Activated naive CD8-positive, alpha-beta T cell treated with anti-CD3 and anti-CD28 coated beads, Interleukin-2, amount 10 ng/mL, durations not matched to agents 7 days and 5 days (primary cell): ENCODE measurements at places on chromosomes 6 and 20. TPM values are rescaled to one million over a fixed set of nuclear protein-coding genes. Genes with fewer than 3 reads are reported as not detected.
A peak's percentile ranks its signal among the peaks of the same experiment; 100 is the strongest.

HLA-G gene
- 2.0 TPM for total RNA-seq

DNA sequence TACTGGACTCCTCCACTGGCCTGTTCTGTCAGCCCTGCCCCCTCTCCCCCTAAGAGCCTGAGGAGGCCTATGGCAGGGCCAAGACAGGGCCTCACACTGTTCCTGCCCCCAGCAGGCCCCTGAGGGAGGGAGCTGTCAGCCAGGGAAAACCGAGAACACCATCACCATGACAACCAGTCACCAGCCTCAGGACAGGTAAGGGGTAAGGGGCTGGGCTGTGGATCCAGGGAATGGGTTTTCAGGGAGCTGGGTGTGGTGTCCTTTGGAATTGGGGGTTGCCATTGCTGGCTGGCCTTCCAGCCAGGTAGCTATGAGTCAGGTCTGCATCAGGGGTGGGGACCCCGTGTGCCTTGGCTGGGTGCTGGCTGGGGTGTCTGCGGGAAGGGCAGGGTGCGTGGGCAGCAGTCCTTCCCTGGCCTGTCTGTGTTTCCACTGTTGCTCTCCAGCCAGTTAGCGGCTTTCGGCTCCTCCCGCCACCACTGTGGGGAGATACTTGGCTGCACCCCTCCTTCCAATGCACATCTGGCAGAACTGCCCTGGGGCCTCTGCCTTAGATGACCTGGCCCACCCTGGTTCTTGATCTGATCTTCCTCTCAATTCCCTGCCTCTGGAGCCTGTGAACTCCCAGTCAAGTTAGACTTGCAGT, 3.9 kb downstream of the SLC29A1 start:
- no peak overlapping the region for H3K4me3 ChIP-seq
- H3K4me1 ChIP-seq = peaks cover 29% of the 10 kb centered on the region
- H3K27me3 ChIP-seq = no peaks in the 10 kb centered on the region

GRCh38 chr6:168157272-168158212, 78.5 kb upstream of the FRMD1 start:
- H3K4me3 ChIP-seq = no peak overlapping the region
- no peak overlapping the region for H3K27ac ChIP-seq
- peaks cover 5% of the 10 kb centered on the region for H3K27me3 ChIP-seq
- no peak for DNase-seq

C6orf58 gene
- not detected for total RNA-seq

DNA sequence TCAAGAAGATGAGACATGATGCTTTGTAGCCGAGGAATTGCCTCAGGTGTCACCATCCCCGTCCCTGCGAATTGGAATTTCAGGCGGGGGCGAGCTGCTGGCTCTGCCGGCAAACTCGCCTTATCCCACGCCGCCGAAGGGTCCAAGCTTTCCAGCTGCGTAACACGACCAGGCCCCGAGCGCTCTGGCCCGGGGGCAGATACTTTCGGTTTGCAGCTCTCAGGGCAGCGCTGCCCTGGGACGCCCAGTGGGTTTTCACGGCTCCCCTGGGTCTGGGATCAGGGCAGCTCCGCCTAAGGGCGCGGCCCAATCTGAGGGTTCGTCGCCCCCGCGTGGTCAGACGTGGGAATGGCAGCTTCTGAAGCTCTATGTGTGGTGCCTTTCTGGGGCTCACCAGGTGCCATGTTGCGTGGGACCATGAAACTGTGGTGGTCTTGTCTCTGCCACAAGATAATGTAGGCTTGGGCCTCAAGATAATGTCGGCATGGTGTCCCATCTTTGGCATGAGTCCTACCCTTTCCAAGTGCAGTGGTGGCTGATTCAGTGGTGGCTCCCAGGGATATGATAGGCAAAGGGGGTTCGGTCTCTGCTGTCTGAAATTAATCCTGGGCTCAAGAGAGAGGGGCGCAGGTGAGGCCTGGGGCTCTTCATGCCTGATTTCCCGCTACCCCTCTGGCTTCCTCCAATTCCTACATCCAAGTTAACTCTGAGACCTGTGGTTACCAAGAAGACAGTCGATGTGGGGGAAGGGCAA, 21.0 kb downstream of the PIGT start:
- peak; percentile 92 for DNase-seq
- peaks cover 17% of the 10 kb centered on the region for H3K4me1 ChIP-seq
- H3K27ac ChIP-seq = peak overlapping the region; percentile 54
- H3K36me3 ChIP-seq = peaks cover 13% of the 10 kb centered on the region
- peak overlapping the region; percentile 83 for H3K4me3 ChIP-seq

DNA sequence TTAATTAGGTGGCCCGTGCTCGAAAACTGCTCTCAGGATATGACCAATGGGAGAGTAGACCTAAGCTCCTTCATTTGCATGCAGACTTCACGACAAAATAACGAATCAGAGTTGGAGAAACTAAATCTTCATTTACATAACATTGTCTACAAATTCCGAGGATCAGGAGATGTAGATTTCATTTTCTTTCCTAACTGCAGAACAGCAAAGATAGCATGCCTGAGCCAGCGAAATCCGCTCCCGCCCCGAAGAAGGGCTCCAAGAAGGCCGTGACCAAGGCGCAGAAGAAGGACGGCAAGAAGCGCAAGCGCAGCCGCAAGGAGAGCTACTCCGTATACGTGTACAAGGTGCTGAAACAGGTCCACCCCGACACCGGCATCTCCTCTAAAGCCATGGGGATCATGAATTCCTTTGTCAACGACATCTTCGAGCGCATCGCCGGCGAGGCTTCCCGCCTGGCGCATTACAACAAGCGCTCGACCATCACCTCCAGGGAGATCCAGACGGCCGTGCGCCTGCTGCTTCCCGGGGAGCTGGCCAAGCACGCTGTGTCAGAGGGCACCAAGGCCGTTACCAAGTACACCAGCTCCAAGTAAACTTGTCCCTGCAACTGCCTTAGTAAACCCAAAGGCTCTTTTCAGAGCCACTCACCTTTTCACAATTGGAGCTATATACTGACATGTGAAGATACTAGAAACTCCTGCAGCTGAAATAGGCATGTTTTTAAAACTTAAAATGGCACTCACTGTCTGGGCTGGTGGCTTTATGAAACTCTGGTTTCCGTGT, 96.5 kb downstream of the HFE start:
- peaks cover 3% of the 10 kb centered on the region for H3K36me3 ChIP-seq
- H3K27ac ChIP-seq = peak overlapping the region; percentile 99
- peak overlapping the region; percentile 96 for H3K4me3 ChIP-seq
- H3K27me3 ChIP-seq = no peaks in the 10 kb centered on the region
